Aorta (tissue), 5 donors: ENCODE measurements at places on chromosomes 16 and 17.

GRCh38 chr17:58309918-58310259 lies 18.7 kb downstream of the TSPOAP1 start:
- H3K27ac ChIP-seq, result no peak overlapping the region
- no peak overlapping the region for H3K4me3 ChIP-seq
- no peaks in the 10 kb centered on the region for H3K27me3 ChIP-seq

- no peak for DNase-seq
- H3K27ac ChIP-seq, result no peak overlapping the region
- no peaks in the 10 kb centered on the region for H3K36me3 ChIP-seq
- H3K4me3 ChIP-seq, result no peak overlapping the region
- no peaks in the 10 kb centered on the region for H3K4me1 ChIP-seq
Observed at GRCh38 chr17:8944748-8945147, 20.8 kb downstream of the PIK3R5 start.

DNA sequence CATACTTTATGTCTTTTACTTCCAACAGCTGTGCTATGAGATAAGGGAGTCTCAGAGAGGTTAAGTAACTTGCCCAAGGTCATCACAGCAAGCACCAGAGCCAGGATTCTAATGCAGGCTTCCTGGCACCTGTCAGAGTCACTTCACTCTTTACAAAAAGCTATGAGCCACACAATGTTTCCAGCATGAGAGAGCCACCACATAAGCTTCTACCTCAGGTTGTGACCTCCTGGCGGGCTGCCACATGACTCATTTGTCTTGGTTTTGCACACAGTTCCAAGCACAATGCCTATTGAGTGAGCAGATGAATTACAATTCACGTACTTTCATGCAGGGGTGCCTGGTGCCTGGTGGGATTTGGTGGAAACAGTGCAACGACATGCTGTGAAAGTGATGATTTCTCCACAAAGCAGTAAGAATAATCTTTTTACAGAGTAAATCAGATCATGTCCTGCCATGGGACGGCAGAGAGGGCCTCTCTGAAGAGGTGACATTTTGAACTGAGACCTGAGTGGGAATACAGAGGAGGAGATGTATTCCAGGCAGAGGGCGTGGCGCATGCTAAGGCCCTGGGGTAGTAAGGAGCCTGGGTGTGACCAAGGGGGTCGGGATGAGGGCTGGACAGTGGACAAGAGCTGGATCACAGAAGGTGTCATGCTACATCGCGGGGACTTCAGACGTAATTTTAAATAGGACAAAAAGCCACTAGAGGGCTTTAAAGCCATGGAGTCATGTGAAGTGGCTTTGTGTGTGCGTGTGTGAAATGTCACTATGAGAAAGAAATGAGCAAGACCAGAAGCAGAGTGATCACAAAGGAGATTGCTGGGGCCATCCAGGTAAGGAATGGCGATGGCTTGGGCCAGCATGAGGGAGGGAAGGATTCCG lies 53.4 kb downstream of the CACNG3 start:
- no peak overlapping the region for H3K27ac ChIP-seq
- H3K4me1 ChIP-seq, result no peaks in the 10 kb centered on the region
- no peak for DNase-seq
- no peaks in the 10 kb centered on the region for H3K36me3 ChIP-seq
- H3K27me3 ChIP-seq, result no peaks in the 10 kb centered on the region
- H3K4me3 ChIP-seq, result no peak overlapping the region

- no peak overlapping the region for H3K4me3 ChIP-seq
- no peaks in the 10 kb centered on the region for H3K27me3 ChIP-seq
- DNase-seq, result no peak
- no peak overlapping the region for H3K27ac ChIP-seq
- H3K4me1 ChIP-seq, result no peaks in the 10 kb centered on the region
Observed at GRCh38 chr17:862582-862981, 80.4 kb downstream of the MRM3 start.

GRCh38 chr17:36899250-36900159 lies 37.8 kb upstream of the LHX1 start:
- H3K4me3 ChIP-seq, result no peak overlapping the region
- no peaks in the 10 kb centered on the region for H3K27me3 ChIP-seq
- DNase-seq, result no peak
- no peak overlapping the region for H3K27ac ChIP-seq
- no peaks in the 10 kb centered on the region for H3K4me1 ChIP-seq

DNA sequence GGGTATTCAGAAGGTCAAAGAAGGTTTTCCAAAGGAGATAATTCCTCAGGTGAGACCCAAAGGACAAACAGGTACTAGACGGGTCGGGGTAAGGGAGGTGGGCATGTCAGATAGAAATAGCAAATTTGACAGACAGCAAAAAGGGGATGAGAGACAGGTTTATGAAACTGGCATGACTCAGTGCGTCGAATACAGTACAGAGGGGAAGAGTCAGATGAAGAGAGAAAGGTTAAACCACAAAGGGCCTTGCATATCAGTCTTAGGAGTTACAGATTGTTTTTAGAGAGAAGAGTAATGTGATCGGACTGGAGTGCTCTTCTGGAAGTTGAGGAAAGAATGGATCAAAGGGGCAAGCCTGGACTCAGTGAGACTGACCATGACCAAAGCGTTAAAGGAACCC lies 88.4 kb downstream of the ZZEF1 start:
- no peak for DNase-seq
- no peaks in the 10 kb centered on the region for H3K4me1 ChIP-seq
- no peaks in the 10 kb centered on the region for H3K27me3 ChIP-seq
